ENCODE measurements at places on chromosomes 1 and 21.
A peak's percentile ranks its signal among the peaks of the same experiment; 100 is the strongest.

DNA sequence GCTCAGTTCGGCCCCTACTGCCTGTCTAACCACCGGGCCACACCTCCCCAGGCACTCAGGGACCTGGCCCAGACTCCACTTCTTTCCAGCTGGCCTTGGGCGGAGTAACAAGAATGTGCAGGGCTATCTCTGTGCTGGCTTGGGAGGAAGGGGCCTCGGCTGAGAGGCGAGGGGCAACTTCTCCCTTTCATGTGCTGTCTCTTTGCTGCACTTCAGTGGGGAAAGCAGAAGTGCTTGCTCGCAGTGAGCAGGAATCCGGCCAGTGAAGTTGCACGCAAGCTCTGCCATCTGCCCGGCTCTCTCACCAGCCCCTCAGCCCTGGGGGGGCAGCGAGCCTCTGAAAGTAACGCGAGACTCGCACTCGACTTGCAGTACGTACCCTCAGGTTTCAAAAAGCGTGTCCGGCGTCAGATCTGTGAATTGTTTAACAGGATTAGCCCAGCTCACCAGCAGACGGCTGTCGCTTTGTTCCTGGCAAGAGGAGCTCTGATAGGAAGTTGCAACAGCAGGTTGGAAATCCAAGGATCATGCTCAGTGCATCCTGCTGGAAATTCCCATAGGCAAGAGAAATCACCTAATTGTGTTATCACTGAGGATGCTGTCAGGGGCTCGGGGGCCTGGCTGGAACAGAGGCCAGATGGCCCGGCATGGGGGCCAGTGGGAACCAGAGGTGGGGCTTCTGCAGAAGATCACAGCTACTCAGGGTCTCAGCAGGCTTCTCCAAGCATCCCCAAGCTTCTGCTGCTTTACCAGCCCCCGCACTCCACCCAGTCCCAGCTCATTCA is 221.1 kb downstream of the NPHP4 start:
- DNase-seq: peak; percentile 71

GRCh38 chr1:104760017-104760416 is 1010.3 kb downstream of the AMY1C start:
- DNase-seq: no peak

GRCh38 chr1:246790364-246790763 is 66.2 kb downstream of the SCCPDH start:
- DNase-seq: no peak

DNA sequence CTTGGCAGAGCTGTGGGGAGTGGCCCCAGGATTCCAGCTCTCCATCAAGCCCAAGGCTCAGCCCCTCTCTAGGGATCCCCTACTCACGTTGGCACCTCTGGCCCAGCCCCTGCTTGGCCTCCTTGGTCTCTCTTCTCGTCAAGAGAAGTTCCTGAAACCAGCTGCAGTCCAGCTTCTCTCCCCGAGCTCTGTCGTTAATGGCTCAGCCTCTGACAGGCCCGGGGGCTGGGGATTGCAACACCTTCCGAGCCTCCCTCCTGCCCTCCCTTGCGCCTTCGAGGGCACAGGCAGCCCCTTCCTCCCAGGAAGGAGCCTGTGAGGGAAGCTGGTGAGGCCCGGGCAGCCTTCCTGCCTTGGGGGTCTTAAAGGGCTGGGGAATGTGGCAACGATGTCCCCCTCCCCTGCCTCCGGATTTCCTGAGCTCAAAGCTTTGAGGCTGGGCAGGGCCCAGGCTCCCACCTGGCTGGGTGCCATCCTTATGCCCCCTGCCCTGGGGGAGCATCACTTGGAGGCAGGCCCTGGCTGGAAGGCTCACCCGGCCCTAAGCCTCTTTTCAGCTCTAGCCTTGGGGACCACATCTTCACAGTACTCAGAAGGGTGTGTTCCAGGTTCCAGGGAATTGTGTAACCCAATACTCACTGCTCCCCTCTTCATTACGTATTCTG is at the start of gene CSF3R:
Gene CSF3R (minus strand): TSS at position 190 of the 665 bp plus-strand sequence. CDS start 3,417 bp downstream, outside the sequence.
- no peak for DNase-seq

- no peak for DNase-seq
Measured at GRCh38 chr1:205170532-205171269, 40.8 kb downstream of the DSTYK start.

GRCh38 chr1:12344596-12345349 is 114.9 kb downstream of the VPS13D start:
- DNase-seq: no peak

GRCh38 chr1:156347331-156347730 is 9.0 kb downstream of the TSACC start:
- no peak for DNase-seq

Measured in NCI-H510A treated with DMSO at 0.1 percent for 48 hours (cell line).